Mesendoderm (in vitro differentiated cells): ENCODE measurements at places on chromosomes 3 and 15.

DNA sequence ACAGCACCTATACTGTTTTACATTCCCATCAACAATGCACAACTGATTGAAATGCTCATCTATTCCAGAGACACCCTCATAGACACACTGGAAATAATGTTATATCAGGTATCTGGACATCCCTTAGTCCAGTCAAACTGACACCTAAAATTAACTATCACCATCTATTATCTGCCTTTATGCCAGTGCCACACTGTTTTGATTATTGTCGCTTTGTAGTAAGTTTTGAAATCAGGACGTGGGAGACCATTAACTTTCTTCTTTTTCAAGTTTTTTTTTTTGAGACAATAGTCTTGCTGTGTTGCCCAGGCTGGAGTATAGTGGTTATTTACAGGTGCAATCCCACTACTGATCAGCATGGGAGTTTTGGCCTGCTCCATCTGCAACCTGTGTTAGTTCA is 9.4 kb upstream of the KLHL40 start:
- DNase-seq = no peak

GRCh38 chr3:6779140-6779539 is 81.8 kb upstream of the GRM7 start:
- DNase-seq = peak; percentile 3

DNA sequence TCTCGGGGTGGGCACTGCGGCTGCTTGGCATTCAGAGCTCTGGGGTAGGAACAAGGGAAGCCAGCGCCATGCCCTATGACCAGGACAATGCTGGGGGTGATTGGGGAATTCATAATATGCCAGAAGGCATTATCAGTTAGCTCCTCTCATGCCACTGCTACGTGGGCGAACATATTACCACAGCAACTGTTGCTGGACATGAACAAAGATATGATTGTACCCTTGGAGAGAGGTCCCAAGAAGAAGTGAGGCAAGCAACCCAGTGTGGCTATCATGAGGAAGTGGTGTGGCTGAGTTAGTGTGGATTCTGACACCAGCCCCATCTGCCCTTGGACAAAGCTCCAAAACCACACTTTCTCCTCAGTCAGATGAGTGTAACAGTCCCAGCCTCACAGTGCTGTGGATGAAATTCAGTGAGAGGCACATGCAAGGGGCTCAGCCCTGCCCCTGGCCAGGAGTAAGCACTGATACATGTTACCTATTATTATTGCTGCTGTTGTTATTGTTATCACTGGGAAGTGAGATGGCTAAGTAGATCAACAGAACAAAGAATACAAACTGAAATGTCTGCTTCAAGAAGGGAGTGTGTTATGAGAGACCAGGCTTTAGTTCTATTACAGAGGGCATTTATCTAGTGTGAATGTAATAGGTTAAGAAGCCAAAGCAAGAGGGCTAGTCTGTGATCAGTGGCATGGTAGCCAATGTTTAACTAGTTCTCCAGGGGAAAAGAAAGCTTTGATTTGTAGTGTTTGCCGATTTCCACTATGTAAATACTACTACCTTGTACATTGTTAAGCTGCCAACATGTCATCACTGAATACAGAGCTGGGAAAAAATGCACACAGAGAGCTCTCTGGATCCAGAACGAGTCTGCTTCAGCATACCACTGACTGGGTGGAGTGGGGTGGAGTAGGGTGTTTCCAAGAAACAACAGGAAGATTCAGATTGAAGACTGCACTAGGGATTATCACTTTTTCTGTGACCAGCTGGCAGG is 222.3 kb upstream of the EIF1B start:
- DNase-seq = no peak

- DNase-seq = peak; percentile 65
Observed at GRCh38 chr3:57757642-57758297, 1.7 kb downstream of the SLMAP start.

DNA sequence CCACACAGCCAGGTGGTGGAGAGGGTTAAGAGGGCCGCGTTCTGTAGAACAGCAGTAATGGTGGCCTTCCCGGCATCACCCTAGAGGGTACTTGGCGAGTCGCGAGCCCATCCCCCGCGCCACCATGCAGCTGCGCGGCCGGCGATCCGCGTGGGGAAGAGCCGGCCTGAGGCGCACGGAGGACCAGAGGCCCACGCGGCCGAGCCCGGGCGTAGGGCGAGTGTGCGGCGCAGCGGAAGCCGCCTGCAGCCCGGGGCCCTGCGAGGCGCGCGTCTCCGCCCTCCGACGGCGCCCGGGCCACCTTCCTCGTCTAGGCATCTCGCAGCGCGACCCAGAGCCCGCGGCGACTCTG is 423 bp downstream of the TKT start:
- no peak for DNase-seq

DNA sequence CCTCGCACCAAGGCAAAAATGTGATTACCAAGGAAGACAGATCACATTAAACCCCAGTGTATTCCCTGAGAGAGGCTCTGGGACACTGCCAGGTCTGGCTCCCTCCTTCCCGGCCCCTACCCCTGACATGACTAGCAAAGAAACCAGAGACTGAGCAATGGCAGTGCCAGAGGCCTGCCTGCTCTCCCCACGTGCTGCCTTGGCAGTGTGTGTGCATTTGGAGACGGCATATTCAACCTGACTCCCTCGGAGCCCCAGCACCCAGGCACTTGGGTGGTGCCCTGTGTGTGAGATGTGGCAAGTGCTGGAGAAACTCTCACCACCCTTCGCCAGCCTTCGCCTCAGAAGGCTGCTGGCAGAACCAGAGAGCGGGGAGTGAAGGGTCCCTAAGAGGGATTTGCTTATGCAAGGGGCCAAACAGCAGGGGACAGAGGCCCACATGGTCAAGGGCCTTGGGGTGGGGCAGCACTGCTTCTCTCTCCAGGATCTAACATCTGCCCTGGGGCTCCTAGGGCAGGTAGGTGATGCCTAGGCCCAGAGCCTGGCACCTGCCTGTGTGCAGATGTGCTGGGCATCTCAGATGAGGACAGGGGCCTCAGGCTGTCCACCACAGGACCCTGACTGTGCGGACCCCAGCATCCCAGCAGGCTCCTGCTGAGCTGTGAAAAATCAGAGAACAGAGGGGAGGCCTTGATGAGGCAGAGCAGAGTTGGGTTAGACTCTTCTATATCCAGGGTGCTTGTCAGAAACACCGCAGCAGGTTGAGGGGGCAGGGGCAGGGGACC is 23.6 kb upstream of the PLXNA1 start:
- no peak for DNase-seq

DNA sequence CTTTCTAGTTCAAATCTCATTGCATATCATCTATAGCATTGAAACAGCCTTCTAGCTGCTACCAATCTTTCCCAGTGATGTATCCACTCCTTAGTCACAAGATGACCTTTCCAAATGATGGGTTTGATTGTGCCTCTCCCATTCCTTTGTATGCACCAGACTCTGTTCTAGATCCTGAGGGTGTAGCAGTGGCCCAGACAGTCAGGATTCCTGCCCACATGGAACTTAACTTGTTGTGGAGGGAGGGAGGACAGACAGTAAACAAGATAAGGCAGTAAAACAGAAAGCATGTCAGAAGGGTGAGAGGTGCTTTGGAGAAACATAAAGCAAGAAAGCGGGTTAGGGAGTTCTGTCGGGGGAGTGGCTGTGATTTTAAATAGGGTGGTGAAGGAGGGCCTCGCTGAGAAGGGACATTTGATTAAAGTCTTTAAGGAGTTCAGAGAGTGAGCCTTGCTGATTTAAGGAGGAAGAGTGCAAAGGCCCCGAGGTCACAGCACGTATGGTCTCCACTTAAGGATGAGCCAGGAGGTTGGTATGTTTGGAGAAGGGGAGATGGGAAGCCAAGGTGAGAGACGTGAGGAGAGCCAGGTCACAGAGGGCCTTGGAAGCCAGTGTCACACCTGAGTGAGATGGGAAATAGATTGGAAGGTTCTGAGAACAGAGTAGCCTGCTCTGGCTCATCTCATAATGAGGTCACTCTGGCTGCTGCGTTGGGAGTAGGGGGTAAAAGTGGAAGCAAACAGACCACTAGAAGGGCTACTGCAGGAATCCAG is 38.3 kb downstream of the FAM43A start:
- DNase-seq = peak; percentile 69

GRCh38 chr15:78055919-78056713 is 21.4 kb downstream of the TBC1D2B start:
- DNase-seq = peak; percentile 49

DNA sequence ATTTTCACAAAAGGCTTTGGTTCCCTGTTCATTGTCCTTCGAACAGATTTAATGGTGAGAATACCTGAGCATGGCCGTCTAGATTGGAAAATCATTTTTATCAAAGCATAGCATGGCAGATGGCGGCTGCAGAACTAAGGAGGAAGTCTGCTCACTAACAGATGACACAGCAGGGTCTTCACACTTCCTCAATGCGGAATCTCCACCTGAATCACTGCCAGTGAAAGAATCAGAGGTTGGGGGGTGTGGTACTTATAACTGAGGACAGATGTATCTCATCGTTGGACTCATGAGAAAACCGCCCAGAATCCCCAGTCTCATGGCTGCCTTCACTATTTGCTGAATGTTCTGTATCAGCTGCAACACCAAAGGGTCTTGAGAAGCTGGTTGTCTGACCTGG is 31.6 kb upstream of the PYGO1 start:
- peak; percentile 66 for DNase-seq

GRCh38 chr3:66703501-66703900 is 202.7 kb upstream of the LRIG1 start:
- DNase-seq = no peak

DNA sequence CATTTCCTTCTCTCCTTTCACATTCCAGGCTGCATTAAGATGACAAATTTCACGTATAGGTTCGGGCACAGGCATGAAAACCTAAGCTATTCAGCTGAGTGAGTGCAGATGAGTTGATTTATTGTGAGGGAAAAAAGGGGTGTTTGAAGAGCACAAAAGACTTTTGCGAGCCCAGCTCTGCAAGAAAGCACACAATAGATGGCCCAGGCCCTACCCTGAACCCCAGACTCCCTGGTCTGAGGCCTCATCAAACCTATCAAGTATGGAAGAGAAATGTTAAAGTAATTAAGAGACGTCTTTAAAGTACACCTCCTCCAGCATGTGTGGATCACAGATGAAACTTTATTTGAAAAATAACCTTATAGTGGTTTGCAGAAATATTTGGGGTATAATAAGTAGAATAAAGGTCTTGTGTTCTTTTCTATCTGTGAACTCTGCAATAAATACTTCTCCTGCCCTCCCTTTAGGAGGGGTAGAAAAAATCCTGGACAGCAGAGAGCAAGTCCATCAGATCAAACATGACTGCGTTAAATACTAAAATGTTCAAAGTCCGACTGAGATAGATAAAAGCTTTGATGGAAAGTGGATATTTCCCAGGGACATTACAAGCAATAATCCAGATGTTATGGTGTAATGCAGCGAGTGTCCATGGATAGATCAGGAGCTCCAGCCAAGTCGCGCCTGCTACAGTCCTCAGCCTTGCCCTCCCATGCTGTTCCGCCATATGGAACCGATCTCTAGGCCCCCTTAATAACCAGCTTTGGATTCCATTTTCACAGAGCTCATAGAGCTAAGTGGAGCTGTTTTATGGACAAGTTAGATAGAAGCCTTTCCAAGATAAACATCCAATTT is 121.5 kb downstream of the MCTP2 start:
- DNase-seq = no peak

DNA sequence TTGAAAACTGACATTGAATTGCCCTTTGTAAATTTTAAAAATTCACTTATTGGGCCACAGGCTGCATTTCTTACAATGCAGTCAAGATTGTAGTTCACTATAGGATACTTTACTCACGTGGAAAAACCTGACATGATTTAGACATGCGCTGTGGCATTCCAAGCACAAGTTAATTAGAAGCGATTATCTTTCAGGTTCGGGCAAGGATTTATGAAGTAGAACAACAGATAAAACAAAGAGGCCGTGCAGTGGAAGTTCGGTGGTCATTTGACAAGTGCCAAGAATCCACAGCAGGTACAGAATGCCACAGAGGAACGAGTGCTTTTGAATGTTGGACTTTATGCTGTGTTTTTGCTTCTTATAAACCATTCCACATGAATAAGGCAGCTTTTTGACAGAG is 37.8 kb downstream of the GPR171 start:
- DNase-seq = no peak

DNA sequence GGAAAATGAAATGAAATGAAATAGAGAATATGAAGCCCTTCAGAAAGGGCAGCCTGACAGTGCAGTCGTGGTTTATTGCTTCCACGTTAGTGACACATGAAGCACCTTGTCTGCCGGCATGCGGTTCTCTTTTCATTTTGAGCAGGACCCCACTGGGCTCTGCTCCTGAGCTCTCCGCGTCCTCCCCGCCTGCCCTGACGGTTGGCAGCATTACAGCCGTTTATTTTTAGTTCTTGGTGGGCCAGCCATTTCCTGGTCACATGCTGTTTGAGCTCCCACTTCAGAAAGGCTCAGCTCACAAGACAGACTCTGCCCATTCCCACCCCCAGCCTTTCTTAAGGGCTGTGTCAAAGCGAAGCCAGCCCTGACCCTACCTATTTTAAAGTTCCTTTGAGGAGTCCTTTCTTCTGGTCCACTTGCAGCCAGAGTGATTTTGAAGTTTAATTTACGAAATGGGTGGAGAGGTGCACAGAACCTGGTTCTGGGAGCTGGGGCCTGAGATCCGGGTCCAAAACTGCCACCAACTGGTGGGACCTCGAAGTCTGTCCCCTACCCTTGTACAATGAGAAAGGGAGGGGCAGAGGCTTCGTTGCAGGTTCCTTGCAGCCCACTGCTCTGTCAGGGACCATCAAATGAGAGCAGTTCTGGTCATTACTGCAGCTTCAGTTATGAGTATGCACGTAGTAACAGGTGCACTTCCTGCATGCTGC is 60.1 kb downstream of the MGLL start:
- DNase-seq = no peak

DNA sequence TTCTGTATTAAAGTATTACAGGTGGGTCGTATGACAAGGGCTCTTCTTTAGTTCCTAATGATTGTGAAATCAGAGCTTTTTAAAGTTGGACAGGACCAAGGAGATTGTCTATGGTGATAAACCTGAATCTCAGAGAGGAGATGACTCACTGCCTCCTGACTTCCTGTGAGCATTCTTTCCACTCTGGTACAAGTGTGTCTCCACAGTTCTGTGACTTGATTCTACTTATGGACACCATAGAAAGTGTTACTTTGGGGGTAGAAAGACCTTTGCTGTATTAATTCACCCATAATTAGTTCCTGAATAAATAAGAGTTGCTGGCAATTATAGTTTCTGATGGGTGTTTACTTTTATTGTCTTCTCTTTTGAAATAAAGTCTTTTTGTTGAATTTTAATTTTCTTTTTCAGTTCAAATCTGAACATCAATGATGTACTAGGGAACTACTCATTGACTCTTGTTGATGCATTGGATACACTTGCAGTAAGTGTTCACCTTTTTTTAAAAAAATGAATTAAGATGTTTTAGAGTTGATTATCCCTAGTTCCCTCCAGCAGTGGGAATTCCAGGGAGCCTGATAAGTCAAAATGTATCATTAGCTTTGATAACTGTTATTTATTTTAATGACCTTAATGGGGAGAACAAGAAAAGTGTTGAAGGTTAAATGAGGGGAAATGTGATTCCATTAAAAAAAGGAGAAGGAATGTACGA is 7.4 kb downstream of the EDEM1 start:
- DNase-seq = peak; percentile 77

- DNase-seq = no peak
Observed at GRCh38 chr15:85743392-85744055, 51.2 kb downstream of the KLHL25 start.
